Activated CD4-positive, CD25-positive, alpha-beta regulatory T cell treated with anti-CD3 and anti-CD28 coated beads, Interleukin-2, amount 50 U/mL, for 16 hours (primary cell): ENCODE measurements at places on chromosomes 11 and 22.

DNA sequence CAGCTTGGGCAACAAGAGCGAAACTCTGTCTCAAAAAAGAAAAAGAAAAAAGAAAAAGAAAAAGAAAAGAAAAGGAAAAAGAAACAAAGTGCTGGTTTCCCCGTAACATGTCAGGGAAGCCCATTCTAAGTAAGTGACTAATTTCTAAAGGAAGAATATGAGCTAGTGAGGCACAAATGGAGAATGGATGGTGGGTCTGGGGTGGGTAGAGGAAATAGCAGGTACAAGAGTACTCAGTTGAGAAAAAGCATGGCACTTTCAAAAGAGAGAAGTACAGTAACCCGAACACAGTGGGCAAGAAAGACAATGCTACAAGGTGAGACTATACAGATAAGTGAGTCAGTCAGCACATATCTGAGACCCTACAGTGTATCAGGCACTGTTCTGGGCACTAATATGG is 4.5 kb downstream of the MAJIN start:
- DNase-seq: no peak

GRCh38 chr11:107842412-107843100 is 16.0 kb downstream of the SLC35F2 start:
- no peak for DNase-seq

DNA sequence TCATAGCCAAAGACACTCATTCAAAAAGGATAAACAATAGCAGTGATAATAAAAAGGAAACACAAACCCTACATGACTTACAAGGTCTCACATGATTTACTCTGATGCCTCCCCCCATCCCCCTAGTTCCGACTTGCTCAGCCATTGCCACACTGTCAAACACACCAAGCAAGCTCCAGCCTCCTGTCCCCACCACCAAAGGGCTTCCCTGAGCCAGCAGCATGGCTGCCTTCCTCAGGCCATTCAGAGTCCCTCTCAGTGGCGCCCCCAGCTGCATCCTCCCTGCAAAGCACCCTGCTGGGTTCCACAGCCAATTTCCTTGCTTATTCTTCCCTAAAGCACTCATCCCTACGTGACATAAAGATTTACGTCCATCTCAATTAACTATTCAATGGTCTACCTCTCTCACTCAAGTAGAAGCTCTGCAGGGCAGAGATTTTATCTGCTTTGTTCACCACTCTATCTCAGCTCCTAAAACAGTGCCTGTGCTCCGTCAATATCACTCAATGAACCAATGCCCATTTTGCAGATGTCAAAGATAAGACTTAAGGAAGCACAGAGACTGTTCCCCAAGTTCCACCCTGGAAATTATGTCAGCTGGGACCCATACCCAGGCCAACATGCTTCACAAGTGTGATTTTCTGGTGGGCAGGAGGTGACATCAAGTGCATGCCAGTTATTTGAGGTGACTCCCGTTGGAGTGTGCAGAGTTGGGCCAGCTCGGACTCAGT is 106.9 kb downstream of the SYN3 start:
- no peak for DNase-seq

- no peak for DNase-seq
Observed at GRCh38 chr11:92308366-92308765, 83.7 kb downstream of the FAT3 start.

GRCh38 chr22:40957601-40958000 is 6.4 kb downstream of the RBX1 start:
- DNase-seq: no peak

DNA sequence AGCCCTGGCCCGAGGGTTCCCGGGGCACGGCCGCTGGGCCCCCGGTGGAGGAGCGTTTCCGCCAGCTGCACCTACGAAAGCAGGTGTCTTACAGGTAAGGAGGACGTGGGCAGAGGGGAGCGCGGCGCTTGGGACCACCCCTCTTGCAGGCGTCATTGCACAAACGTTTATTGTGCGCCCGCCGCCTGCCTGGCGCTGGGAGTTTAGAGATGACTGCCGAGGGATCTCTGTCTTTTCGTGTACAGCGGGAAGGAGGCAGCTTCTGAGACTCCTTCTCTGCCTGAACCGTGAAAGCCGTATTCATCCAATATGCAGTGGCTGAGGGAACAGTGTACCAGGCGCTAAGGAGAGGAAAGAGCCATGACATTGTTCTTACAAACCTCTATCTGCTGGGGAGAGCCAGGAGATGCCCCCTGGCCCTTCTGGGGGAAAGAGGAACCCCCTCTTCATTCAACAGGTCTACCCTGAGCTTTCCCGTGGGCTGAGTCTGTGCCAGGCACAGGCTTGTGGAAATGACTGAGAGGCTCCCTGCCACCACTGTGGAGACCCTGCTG is 13.8 kb upstream of the DGKZ start:
- DNase-seq: no peak

DNA sequence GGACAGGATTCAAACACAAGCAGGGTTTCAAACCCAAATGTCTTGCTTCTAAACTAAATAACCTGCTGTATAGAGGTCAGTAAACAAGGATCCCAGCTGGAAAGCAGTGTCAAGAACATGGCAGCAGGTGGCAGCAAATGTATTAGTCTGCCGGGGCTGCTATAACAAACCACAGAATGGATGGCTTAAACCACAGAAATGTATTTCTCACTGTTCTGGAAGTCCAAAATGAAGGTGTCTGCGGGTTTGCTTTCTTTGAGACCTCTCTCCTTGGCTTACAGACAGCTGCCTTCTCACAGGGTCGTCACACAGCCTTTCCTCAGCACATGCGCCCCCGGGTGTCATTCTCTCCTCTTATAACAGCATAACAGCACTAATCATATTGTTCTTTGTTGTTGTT is 65.1 kb upstream of the LRRC55 start:
- no peak for DNase-seq

DNA sequence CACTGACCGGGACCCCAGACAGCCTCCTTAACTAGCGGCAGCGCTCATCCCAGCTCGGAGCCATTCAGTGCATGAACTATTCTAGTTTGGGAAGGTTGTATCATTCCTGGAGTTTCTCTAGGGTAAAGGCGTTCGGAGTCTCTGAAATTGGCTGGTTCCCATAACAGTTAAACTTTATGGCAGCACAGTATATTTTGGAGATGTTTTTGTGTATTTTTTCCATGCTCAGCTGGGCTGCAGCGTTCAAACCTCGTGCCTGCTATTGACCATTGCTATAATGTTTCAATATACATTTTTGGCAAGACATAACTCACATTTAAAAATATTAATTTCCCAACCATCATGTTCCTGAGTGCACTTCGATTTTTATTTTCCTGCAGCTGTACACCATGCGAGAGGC is 169.7 kb downstream of the ST3GAL4 start:
- no peak for DNase-seq

DNA sequence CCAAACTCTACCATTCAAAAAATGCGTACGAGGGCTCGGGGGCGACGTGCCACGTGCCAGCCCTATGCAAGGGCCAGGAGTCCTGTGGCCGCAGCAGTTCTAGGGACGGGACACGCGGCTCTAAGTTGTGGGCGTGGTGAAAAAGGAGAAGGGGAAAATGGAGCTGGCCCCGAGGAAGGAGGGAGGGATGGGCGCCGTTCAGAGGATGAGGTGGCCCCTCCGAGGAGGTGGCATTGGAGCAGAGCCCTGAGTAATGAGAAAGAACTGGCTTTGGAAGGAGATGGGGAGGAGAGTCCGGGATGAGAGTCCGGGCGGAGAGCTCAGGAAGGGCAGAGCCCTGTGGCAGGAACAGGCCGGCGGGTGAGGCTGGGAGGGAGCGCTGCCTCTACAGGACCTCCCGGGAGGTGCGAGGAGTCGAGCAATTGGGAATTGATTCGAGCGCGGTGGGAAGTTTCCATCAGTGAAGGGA is 21.0 kb downstream of the OTUB1 start:
- DNase-seq: no peak

GRCh38 chr11:34809191-34810106 is 106.7 kb downstream of the APIP start:
- no peak for DNase-seq

- DNase-seq: no peak
Observed at GRCh38 chr11:134544095-134544815, 132.2 kb upstream of the B3GAT1 start.

GRCh38 chr11:36431429-36432092 is 78.5 kb downstream of the TRAF6 start:
- no peak for DNase-seq

DNA sequence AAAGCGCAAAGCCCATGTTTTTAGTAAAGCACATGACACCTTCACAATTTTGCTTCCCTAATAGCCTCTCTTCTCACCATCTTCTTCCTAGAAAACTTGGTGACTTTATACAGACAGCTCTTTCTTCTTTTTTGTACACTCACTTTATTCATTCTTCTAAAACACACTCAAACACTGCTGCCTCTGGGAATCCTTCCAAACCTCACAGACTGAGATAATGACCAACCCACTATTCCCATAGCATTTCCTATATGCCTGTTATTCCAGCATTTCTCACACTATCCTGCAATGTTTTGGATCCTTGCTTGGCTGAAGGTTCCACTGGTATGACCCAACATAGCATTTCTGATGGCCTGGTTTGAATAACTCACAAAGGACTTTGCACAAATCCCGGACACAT is 442.1 kb upstream of the CCDC90B start:
- no peak for DNase-seq

GRCh38 chr11:124745835-124746620 is 6.0 kb downstream of the VSIG2 start:
- DNase-seq: no peak

- no peak for DNase-seq
Observed at GRCh38 chr11:36044636-36045035, 100.8 kb downstream of the LDLRAD3 start.

DNA sequence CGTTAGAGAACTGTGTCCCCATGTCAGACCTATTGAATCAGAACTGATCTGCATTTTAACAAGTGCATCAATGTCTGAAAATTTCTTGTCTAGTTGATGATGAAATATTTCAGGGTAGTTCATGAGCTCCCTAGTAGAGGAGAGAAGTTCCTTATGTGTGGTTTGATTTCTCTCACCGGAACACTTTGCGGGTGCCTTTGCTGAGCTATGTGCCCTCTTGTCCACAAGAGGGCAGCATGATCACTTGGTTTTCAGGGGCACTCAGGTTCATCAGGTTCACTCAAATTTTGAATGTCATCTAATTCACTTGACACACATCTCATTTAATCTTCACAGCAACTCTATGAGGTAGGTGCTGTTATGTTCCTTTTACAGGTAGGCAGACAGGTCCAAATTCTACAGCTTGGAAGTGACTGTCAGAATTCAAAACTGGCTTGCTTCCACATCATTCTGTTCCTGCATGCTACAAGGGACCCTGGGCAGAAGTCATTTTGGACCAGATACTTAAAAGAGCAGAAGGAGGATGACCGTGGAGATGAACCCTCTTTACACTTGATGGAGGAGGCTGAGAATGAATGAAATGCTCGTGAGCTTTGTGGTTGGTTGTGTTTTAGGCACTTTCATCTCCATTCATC is 55.6 kb downstream of the P4HA3 start:
- DNase-seq: peak; percentile 27

- no peak for DNase-seq
Observed at GRCh38 chr11:22926341-22926740, 66.1 kb upstream of the CCDC179 start.

DNA sequence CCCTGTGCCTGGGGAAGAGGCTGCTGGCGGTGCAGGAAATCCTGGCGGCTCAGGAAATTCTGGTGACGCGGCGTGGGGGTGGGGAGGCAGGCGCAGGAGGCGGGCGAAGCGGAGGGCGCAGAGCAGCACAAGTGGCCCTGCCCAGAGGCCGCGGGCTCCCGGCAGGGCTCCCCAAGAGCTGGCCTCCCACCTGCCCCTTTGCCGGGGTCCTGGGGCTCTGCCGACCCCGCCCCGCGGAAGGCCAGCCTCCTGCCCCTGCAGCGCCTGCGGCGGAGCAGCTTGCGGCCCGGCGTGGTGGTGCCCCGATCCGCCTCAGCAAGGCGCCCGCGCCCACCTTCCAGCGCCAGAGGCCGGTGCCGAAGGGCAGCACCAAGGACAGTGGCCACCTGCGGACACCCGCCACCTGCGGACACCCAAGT is 100.2 kb upstream of the OR4C13 start:
- DNase-seq: no peak

GRCh38 chr11:102603576-102603975 is 21.6 kb downstream of the MMP20 start:
- no peak for DNase-seq

GRCh38 chr22:37095113-37095512 is 14.4 kb downstream of the TMPRSS6 start:
- DNase-seq: peak; percentile 52

GRCh38 chr11:92266806-92267205 is 42.2 kb downstream of the FAT3 start:
- DNase-seq: no peak

DNA sequence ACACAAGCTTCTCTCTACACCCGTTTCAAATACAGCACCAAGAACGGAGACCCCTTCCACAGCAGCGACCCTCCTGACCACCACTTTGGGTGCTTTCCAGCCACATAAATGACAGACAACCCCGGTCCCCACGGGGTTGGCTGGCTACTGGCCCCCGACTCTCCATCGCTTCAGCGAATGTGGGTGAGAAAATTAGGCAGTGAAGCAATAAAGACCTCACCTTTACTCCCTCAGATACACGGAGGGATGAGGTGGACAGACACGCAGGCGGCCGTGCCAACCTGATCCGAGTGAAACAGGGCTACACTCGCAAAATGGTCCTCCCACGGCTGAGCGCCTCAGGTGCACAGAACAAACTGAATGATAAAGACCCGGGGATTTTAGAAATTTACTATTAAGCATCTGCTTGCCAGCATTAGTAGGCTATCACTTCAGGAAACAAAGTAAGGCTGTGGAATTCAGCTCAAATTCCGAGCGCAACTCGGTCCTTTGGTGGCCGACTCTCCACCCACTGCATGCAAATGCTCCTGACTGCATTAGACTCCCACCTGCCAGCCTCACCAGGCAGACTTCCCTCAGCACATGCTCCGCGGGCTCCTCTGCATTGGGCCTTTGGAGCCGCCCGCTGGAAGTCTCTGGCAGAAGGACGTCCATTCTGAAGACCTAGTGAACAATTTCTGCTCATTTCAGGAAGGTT is 12.8 kb upstream of the EFCAB6 start:
- no peak for DNase-seq

DNA sequence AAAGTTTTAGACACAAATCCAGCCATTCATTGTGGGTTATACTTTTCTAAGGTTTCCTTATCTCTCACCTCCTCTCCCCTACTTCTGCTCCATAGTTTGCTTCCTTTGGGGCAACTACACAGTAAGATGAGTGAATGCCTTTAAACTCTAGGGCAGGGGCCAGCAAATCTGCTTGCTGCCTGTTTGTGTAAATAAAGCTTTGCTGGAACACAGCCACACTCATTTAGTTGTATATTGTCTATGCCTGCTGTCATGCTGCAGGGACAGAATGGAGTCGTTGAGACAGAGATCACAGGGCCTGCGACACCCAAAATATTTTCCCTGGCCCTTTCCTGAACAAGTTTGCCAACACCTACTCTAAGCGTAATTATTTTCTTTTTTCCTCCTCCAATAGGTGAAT is 58.7 kb downstream of the TECTA start:
- DNase-seq: no peak

DNA sequence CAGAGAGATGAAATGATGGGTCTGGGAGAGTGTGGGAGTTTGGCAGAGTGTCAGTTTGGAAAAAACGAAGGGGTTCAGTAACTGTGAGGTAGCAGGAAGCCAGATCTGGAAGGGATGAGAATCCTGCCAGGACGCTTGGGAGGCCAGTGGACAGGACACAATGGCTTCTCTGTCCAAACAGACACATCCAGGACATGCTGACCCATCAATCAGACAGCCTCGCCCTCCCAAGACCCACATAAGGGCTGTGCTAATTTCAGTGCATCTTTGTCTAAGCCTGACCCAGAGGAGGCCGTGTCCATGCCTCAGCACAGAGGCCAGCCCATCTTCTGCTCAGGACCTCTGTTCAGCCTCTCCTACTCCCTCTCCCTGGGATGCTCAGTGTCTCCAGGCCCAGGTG is 576.5 kb upstream of the B3GAT1 start:
- no peak for DNase-seq
